DMS 273 treated with DMSO at 0.1 percent for 48 hours (cell line): ENCODE measurements at places on chromosomes 4 and X.

DNA sequence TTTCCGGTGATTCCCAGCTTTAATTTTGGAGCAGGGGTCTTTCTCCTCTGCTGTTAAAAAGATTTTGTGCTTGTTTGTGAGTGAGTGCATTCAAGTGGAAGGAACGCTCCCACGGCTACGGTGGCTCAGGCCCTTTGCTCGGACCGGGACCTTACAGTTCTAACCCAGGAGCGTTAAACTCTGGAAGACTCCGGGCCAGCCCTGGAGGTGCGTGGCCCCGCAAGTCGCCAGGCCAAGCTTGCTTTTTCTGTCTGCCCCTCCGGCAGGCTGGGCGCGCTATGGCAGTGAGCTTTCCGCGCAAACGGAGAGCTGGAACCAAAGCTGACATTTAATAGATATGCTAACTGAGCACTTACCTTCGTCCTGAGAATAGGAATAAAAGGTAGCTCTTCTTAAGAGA lies 18.3 kb upstream of the PITX2 start:
- no peak for DNase-seq

GRCh38 chr4:105944540-105944939 lies 49.3 kb downstream of the NPNT start:
- DNase-seq: no peak

- DNase-seq: no peak
Measured at GRCh38 chr4:148793221-148793620, 351.0 kb upstream of the NR3C2 start.

GRCh38 chr4:118282692-118283091 lies 70.1 kb downstream of the PRSS12 start:
- DNase-seq: no peak

DNA sequence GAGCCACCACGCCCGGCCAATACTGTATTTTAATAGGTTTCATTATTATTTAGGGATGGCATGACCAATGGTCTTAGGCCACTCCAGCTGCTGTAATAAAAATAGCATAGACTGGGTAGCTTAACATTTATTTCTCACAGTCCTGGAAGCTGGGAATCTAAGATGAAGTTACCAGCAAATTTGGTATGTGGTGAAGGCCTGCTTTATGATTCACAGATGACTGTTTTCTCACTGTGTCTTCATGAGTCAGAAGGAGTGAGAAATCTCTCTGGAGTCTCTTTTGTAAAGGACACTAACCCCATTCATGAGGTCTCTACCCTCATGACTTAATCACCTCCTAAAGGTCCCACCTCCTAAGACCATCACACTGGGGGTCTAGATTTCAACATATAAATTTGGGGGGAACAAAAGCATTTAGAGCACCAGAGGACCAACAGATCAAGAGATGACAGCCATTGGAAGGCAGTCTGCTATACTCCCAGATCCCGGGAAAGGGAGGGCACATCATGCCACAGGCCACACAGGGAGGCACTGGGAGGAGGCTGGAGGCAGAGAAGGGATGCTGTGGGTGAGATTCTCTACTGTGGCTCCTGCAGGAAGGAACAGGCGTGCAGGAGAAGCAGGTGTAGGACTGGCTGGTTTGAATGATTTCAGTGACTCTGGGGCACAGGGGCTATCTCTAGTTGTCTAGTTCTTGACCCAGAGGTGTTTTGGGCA lies 335.8 kb upstream of the SFRP2 start:
- no peak for DNase-seq

DNA sequence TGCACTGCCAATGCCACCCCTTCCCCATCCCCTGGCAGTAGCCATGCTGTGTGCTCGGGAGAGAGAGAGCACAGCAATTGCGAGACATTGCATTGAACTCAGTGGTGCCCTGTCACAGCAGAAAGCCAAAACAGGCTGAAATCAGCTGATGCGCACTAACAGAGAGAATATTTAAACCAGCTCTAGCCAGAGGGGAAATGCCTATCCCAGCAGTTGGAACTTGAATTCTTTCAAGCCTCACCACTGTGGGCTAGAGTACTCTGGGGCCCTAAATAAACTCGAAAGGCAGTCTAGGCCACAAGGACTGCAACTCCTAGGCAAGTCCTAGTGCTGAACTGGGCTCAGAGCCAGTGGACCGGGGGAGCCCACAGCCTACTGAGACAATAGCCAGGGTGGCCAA lies 17.7 kb upstream of the RP2 start:
- DNase-seq: no peak

DNA sequence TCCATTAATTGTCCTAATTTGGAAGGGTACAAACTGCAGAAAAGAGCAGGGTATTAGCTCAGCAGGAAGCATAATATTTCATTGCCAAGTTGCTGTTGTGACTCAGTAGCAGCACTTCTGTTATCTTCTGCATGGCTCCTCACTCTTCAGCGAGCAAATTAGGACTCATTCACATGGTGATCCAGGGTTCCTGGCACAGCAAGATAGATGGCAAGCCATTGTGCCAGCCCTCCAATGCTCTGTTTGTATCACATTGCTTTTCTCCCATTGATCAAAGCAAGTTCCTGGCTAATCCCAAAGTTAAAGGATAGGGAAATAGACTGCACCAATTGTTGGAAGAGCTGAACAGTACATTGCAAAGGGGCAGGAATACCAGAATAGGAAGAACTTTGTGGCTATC lies 382.5 kb upstream of the ATOH1 start:
- DNase-seq: no peak

- DNase-seq: peak; percentile 76
Measured at GRCh38 chrX:40434947-40435346, 145.8 kb upstream of the ATP6AP2 start.

DNA sequence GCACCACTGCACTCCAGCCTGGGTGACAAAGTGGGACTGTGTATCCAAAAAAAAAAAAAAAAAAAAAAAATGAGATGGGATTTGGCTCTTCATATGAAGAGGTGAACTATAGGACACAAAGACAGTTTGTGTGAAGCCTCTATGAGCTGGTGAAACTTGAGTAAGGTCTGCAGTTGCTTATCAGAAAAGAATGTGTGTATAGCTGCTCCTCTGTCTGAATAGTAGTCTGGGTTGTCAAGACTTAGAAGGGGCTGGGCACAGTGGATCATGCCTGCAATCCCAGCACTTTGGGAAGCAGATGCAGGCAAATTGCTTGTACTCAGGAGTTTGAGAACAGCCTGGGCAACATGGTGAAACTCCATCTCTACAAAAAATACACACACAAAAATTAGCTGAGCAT lies 82.8 kb downstream of the ARSF start:
- DNase-seq: no peak

DNA sequence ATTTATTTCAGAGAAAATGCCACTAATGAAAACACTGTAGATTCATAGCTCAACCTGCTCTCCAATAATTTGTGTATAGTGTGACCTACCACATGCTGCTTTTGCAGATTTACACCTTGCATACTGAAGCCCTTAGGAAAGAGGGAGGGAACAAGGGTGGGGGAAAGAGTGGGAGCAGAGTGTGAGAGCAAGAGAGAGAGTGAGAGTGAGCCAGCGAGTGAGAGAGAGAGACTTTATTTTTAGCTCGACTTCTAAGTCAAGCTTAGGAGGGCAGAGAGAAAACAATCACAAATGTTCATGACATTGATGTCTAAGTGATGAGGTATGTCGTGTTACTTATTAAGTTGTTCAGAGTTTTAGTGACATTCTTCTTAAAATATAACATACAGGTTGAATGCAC lies 112.5 kb upstream of the HAND2 start:
- DNase-seq: no peak

DNA sequence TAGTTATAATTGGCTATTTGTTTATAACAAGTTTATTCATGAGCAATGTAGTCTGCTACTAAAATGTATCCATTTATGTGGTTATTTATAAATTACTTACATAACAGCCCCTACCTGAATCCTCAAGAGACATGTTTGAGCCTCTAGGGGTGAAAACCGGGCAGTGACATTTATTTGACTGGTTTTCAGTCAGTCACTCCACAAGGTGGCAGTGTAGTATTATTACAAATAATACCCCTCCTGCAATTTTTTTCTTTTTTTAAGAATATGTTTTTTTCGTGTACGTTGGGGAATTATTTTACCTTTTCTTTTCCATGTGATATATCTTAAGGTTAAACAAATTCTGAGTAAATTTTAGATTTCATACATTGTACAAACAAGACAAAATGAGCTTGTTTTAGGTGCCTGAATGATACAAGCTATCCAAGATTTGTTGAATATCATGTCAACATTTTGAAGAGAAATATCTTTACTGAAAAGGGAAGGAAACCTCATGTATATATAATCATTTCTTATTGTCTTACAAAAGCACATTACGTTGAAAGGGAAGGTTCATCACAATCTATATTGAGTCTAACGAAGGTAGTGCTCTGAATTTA lies 598.7 kb upstream of the TECRL start:
- DNase-seq: no peak

DNA sequence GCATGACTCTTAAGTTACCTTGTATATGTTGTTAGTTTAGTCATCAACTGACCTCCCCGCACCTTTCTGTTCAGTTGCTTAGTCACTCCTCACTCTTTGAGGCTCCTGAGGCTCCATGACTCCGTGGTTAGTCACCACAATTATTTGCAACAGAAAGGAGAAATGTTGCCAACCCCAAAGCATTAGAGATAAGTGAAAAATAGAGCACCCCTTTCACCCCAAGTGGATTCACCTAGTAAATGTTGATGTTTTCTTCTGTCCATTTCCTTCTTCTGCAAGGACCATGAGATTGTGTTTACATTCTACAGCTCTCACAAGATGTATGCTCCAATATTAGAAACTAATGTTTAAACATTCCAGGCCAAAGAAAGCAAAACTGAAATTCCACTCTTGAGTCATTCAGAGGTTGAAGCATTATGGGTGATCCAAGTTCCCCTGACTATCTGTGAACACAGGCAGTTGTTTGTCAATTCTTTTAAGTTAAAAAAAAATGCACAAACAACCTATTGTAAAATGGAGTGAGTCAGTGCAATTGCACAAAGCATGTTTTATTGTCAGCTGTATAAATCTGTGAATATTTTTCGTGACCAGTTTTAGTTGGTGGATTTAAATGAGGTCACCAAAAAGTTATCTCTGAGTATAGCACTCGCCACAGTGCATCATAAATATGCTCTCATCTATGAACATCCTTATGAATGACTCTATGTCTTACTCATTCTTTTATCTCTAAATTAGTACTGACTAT lies 552.4 kb upstream of the MAGEB2 start:
- DNase-seq: no peak

DNA sequence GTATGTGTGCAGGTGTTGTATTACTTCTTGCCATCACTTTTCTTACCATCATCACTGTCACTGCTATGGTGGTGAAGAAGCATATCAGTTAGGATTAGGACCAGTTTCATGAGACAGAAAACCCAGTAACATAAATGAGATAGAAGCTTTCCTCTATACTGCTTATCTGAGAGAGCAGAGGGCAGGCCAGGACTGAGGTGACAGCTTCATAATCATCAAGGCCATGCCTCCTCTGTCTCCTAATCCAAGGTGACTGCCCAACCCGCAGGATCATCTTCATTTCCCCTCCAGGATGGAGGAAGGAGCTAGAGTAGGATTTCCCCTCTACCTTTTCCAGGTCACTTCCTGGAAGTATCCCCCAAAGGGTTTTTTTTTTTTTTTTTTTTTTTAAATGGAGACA lies 35.4 kb downstream of the TMEM131L start:
- no peak for DNase-seq

DNA sequence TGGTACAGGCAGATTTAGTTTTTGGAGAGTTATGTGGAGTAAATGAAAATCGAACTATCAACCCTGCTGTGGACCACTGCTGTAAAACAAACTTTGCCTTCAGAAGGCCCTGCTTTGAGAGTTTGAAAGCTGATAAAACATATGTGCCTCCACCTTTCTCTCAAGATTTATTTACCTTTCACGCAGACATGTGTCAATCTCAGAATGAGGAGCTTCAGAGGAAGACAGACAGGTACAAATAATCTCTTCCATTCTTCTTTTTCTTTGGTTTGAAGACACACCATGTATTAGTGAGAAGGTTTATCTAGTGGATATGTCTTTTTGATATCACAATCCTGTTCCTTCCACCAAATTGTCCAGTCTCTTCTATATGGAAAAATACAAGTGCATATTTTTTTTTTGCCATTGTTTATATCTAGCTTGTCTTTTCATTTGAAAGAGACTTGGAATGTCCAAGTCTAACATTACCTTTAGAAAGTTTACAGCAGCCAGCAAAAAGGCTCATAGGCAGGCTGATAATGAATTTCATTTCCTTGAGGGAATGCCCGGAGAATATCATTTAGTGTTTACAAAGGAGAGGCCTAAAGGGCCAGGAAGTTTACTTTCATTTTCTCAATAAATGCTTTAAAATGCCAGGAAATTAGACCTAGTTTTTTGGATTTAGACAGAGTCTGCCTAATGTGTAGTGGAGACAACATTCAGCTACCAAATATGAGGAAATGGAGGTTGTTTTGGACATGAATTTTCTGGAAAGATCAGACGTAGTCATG lies 18.6 kb downstream of the AFM start:
- no peak for DNase-seq

GRCh38 chr4:7359400-7360062 lies 75.2 kb downstream of the PSAPL1 start:
- DNase-seq: no peak

- no peak for DNase-seq
Measured at GRCh38 chrX:31223817-31224216, 152.0 kb upstream of the FTHL17 start.

- DNase-seq: no peak
Measured at GRCh38 chr4:138241281-138242075, 671 bp downstream of the SLC7A11 start.

DNA sequence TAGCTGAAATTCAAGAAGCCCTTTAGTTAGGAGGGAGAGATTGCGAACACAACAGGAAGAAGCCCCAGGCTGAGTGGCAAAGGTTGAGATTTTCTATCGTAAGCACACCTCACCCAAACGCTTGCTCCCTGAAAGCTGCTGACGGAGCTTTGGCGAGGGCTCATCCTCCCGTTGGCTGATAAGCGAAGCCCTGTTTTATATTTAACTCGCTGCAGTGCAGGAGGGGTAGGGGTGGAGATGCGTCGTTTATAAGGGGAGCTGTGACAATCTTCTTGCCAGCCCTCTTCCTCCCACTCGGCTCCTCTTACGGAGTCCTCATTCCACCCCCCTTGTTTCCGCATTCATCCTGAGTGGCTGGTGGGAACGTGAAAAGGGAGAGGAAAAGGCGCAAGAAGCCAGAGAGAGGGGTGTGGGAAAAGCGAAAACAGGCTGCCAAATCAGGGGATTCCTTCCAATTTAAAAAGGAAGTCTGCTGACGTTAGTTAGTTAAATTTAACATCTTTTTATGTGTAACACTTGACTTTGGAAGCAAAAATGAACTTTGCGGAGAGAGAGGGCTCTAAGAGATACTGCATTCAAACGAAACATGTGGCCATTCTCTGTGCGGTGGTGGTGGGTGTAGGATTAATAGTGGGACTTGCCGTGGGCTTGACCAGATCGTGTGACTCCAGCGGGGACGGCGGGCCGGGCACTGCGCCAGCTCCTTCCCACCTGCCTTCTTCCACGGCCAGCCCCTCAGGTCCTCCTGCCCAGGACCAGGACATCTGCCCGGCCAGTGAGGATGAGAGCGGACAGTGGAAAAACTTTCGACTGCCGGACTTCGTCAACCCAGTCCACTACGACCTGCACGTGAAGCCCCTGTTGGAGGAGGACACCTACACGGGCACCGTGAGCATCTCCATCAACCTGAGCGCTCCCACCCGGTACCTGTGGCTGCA lies at the start of gene ENPEP:
ENPEP (plus strand) TSS at position 275 of the 938 bp plus-strand sequence; CDS start at position 535, 260 bp downstream.
- DNase-seq: no peak

- DNase-seq: no peak
Measured at GRCh38 chr4:118942465-118942864, 53.8 kb downstream of the SYNPO2 start.
